ENCODE measurements at places on chromosomes 4 and X.

GRCh38 chrX:107484002-107484726 lies 34.7 kb downstream of the FRMPD3 start:
- DNase-seq, result no peak

DNA sequence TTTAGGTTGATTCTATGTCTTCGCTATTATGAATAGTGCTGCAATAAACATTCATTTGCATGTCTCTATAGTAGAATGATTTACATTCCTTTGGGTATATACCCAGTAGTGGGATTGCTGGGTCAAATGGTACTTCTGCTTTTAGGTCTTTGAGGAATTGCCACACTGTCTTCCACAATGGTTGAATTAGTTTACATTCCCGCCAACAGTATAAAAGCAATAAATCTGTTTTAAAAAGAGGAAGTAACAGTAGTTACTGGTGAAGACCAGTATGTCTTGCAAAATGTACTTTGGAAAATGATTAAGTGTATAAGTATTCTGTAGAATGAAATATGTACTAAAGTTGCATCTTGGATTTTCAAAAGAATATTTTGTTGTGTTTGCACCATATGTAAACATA lies 77.3 kb downstream of the SHROOM4 start:
- no peak for DNase-seq

DNA sequence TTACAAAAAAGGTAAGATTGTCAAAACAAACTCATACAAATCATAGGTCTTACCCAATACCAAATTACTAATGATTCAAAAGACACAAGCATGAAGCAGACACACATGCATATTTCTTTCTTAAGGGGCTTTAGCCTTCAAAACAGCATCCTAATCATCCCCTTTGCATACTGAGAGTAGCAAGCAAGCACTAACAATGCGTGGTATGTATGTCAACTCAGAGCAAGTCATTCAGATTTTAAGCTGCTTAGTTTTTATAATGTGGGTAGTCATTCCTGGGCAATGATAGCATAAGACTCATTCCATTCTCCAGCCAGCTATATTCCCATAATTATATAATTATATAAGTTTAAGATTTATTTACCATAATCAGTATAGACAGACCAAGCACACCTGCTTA lies 219.6 kb downstream of the DKK2 start:
- DNase-seq, result no peak

GRCh38 chr4:23547096-23547495 lies 342.8 kb downstream of the PPARGC1A start:
- DNase-seq, result no peak

DNA sequence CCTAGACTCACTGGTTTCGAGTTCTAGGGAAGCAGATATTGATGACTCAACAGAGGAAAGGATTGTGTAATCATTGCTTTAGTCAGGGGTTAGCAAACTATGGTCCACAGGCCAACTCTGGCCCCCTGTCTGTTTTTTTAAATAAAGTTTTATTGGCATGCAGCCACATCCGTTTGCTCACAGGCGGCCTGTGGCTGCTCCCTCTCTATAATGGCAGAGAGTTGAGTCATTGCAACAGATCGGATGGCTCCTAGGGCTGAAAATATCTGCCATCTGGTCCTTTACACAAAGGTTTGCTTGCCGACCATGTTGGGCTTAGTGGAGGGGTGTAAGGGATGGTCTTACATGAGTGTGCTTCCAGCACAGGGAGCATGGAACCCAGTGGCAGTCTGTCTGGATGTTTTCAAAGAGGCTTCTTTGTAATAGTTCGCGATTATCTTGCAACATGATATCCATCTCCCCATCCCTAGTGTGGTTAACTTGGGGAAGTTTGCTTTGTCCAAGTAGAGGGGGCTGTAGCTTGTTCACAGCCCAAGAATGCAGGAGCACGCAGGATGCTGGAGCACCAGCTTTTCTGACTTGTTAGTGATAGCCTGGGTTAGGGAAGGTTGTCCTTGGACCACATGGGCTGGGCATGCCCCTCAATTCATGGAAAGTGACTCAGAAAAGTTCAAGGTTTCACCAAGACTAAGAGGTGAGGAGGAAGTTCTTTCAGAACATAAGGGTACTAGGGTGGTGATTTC lies 59.3 kb upstream of the CLDN34 start:
- DNase-seq, result no peak

DNA sequence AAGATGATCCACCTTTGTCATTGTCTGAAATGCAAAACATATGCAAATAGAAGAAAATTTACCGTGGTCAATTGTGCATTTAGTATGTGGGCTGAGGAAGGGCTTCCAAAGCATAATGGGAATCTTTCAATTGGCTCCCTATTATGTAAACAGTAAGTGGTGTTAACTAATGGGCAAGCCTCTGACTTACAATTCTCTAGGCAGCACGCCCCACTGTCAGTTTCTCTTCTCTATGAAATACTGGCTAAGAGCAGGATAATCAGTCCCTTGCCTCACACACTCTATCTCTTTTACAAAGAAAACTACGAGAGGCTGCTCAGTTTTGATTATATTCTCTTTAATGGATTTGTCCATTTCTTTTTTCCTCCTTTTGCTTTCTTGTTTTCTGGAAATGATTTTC lies 1272.6 kb downstream of the PCDH19 start:
- DNase-seq, result no peak

DNA sequence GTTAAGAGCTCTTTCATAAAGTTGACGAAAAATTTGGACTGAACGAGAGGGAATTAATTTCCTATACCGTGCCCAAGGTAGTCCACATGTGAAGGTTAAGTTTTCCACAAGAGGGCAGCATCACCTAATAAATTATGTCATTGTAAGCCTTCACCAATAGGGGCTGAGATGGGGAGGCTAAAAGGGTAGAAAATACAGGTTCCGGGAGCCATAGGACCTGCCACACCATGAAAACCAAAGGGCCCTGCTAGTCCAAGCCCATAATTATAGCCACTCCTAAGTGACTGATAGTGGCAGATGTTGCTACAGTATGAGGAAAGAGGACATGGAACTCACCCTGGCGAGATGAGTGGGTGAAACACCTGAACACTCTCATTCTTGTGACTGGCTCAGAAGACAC lies 122.2 kb downstream of the SHROOM4 start:
- no peak for DNase-seq

DNA sequence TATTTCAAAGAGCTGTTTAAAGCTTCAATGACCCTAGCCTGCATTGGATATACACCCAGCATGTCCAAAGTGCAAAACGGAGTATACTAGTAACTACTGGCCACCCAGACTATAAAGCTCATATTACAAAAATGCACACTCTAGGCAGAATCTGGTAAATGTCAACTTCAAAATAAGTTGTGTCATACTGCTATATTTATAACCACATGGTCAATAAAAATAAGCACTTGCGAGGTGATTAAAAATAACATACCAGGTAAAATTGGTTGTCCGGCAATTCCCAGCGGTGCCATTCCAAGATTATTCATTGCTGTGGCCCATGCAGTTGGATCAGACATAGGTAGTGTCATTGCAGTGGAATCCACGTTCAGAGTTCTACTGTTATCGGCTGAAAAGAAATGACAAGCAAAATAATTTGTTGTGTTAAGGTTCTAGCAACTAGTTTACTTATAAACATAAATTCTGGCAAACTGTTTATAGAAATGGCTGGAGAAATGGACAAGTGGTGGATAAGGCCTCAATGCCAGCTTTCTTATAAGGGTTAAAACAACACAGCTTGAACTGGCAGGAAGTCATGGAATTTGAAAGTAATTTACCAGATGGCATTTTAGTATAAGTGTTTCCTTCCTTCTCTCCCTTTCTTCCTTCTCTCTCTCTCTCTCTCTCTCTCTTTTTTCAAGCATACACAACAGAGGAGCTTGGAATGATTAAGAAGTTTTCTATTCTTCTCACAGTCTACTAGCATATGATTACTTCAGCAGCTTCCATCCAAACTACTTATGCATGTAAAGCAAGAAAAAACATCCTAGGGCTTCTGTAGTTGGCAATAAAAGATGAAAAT lies 199.9 kb downstream of the ENOX2 start:
- no peak for DNase-seq

DNA sequence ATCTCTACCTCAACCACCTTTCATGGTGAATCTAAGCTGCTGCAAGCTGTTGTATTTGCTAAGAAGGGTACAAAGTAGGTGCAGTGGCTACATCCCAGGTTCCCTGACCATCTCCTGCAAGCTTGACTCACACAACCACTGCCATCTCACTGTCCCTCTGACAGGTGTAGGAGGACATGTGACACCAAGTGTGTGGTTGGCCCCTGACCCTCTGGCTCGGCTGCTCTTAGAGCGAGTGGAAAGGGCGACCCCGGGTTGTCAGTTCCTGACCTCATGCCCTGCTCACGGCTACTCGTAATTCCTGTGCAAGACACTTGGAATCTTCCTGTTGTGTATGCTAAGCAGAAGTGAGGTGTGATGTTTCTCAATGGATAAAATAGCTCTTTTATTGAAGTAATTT lies 184.4 kb downstream of the DCLK2 start:
- DNase-seq, result no peak

- no peak for DNase-seq
Observed at GRCh38 chrX:107825698-107826237, at the start of gene MID2. Gene MID2, plus strand, starts transcription at chrX:107825866. Its CDS starts 561 bp downstream, at chrX:107826427.

GRCh38 chrX:1182211-1182610 lies 30.2 kb downstream of the CRLF2 start:
- DNase-seq, result no peak

- DNase-seq, result no peak
Observed at GRCh38 chr4:140928880-140929279, 172.7 kb upstream of the TBC1D9 start.

GRCh38 chr4:114780205-114780604 lies 181.6 kb downstream of the UGT8 start:
- no peak for DNase-seq

DNA sequence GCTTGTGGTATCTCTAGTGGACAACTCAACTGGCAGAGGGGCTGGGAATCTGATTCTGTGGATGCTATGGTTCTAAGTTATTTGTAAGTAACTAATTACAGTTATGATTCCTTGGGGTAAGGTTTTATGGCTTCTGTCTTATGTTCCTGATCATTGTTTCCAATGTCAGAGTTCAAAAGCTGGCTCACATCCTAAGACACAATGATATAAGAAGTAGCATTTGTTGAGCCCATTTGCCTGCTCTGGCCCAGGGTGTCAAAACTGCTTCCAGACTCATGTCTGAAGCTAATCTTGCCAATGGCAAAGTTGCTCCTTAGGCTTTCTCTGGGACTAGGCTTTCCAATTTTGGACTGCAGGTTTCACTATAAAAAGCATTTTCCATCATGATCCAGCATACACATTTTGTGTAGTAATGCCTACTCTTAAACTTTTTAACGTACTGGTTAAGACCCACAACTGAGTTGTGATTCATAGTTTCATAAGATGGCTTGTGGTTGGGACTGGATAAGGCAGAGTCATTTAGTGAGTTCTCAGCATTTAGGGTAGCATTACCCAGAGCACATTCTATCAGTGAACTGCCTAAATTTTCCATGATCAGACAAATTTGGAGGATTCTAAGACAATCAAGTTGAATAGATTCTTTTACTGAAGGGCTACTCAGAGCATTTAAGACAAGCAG lies 50.0 kb downstream of the CCNI start:
- no peak for DNase-seq

DNA sequence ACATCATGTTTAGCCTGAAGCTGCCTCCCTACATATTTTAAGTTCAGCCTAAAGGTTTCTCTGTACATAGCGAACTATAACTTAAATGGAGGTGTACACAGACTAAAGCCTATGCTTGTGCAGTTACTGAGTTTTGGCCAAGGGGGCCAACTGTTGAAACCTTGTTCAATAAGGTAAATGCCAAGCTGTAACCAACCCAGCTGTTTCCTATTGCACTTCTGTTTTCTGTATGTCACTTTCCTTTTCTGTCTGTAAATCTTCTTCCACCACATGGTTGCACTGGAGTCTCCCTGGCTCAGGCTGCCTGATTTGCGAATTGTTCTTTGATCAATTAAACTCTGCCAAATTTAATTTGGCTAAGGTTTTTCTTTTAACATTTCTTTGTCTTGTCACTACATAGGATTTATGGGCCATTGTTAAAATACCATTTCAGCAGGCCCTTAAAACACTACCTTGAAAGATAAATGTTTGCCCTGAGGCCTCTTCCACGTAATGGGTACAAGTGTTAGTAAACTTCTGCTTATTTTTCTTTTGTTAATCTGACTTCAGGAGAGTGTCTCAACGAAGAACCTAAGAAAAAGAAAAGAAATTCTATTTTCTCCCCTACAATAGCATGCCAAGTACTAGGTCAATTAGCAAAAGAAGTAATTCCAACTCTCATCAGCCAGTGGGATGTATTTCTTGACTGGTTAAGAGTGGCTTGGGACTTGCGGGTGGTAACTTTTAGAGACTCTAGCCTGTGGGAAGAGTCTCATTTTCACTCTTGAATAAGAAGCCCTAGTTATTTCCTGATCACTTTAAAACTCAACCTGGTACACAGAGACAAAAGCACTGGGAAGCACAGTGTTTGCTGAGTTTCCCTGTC lies 45.7 kb upstream of the PRSS12 start:
- no peak for DNase-seq

GRCh38 chr4:64559571-64559970 lies 150.3 kb upstream of the TECRL start:
- DNase-seq, result no peak

DNA sequence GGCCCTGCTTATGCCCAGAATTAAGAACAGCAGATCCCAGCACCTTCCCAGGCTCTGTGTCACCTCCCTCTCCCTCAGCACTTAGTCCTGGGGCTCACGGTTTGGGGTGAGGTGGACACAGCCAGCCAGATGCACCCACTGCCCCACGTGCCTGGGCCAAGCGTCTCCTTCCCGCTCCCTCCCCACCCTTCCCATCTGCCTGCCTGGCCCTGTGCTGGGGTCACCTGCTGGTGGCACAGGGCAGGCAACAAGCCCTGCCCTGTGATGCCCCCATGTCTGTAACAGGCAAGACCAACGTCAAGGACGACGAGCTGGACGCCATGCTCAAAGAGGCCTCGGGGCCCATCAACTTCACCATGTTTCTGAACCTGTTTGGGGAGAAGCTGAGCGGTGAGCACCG lies 5.3 kb downstream of the MYL5 start:
- no peak for DNase-seq

DNA sequence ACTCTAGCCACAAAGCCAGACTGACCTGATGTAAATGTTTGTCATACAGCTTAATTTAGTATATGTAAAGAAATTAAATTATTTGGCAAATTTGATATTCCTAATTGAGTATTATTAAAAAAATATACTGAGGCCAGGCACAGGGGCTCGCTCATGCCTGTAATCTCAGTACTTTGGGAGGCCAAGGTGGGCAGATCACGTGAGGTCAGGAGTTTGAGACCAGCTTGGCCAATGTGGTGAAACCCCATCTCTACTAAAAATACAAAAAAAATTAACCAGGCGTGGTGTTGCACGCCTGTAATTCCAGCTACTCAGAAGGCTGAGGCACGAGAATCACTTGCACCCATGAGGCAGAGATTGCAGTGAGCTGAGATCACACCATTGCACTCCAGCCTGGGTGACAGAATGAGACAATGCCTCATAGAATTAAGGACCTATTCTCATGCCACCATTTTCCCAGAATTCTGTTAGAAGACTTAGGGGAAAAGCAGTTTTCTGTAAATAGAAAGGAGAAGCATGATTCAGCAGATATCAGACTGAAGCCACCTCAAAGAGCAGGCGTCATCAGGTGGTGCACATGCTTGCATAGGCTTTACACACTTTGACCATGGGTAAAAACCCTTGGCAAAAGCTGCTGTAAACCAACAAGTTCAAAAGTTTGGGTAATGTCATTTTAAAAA lies 6.1 kb downstream of the UBQLN2 start:
- no peak for DNase-seq

Measured in stimulated activated CD4-positive, alpha-beta T cell treated with anti-CD3 and anti-CD28 coated beads, Interleukin-1b, Interleukin-23, amount 100 ng/mL, for 24 hours (primary cell).